ENCODE measurements at places on chromosomes 13 and 19.

DNA sequence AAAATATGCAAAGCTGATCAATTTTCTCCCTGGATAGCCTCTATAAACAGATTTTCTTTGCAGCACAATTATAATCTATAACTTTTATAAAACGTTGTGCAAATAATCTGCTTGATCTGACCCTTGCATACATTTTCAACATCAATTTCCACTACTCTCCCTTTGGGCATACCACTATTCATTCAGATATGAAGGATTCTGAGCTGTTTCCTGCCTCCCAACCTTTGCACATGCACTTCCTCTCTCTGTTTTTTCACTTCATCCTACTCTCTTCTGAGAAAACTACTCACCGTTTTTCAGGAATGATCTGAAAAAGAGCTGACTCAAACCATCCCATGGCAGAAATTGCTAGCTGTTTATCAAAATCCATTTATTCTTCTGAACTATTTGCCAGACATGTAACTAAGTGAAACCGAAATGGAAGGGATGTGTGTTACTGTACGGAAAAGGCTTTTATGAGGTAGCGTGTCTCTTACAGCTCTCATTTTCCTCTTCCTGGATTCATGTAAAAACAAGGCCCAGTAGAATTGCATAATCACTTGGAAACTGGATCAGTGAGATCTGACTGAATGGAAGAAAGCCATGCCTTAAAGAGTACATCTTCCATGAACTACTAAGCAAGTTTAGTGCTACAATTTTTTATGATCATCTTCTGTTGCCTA lies 1447.3 kb upstream of the MIR17HG start:
- H3K36me3 ChIP-seq: no peaks in the 10 kb centered on the region
- no peaks in the 10 kb centered on the region for H3K27me3 ChIP-seq
- H3K27ac ChIP-seq: no peak overlapping the region
- H3K4me1 ChIP-seq: no peaks in the 10 kb centered on the region

DNA sequence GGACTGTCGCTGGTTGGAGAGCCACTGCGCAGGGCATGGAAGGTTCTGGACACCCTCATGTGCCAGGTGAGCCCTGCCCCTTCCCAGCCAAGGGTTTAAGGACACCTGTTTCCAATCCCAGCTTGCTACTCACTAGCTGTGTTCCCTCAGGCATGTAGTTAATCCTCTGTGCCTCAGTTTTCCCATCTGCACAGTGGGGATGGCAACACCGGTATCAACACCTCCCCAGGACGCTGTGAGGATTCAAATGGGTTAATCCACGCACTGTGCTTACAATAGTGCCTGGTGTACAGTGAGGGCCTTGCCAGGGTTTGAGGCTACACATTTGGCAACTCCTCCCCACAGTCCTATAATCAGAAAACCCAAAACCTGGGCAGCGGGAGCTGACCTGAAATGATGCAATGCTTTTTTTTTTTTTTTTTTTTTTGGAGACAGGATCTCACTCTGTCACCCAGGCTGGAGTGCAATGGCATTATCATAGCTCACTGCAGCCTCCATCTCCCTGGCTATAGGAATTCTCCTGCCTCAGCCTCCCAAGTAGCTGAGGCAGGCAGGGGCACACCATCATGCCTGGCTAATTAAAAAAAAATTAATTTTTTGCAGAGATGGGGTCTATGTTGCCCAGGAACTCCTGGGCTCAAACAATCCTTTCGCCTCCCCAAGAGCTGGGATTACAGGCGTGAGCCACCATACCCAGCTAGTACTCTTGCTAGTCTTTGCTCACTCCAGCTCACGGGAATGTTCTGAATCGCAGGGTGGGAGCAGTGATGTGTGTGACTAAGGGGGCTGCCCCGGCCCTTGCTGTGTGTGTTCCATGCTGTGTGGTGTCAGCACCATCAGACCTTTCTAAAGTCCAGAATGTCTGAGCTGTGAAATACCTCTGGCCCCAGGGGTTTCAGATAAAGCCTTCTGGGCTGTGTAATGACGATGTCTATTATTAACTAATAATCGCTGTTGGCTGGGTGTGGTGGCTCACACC lies 2.3 kb downstream of the ACP4 start:
- no peaks in the 10 kb centered on the region for H3K27me3 ChIP-seq
- H3K4me1 ChIP-seq: peaks cover 3% of the 10 kb centered on the region
- no peak for DNase-seq
- H3K4me3 ChIP-seq: no peak overlapping the region
- H3K36me3 ChIP-seq: peaks cover 22% of the 10 kb centered on the region
- peak overlapping the region; percentile 41 for H3K27ac ChIP-seq

DNA sequence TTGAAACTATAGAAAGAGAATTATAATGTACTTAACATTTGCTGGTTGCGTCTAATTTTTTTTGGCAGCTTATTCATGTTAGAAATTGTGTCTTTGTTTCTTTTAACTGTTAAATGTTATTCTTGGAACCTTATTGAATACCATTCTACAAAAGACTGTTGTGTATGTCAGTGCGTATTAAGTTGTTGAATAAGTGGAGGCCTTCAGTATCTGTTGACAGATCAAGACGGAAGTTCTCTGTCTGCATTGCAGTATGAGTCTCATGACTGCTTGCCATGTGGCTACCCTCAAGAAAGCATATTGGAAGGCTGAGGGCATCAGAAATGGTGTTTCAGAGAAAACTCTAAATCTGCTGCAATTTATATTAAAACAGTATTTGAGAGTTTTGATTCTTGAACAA lies 8.5 kb downstream of the UBA2 start:
- H3K36me3 ChIP-seq: peaks cover 89% of the 10 kb centered on the region
- H3K27ac ChIP-seq: no peak overlapping the region
- H3K4me3 ChIP-seq: no peak overlapping the region
- peaks cover 2% of the 10 kb centered on the region for H3K4me1 ChIP-seq

DNA sequence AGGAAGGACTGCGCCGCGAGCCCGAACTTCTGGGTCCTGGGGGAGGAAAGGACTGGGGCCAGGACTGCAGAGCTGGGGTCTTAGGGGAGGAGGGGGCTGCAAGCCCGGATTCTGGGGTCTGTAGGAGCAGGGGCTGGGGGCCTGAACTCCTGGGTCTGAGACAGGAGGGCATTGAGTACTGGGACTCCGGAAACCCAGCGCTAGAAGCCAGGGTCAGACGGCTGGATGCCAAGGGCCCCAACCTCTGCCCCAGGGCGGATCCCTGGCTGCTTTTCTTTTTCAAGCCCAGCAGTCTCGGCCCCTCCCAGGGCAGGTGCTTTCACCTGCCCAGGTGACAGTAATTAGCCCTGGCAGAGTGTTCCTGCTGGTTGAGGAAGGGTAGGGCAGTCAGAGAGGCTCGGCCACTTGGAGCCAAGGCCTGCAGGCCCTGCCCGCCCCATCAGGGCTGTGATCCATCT lies 2.3 kb downstream of the MYH14 start:
- H3K27me3 ChIP-seq: peaks cover 47% of the 10 kb centered on the region
- no peak overlapping the region for H3K27ac ChIP-seq
- peaks cover 4% of the 10 kb centered on the region for H3K36me3 ChIP-seq
- no peaks in the 10 kb centered on the region for H3K4me1 ChIP-seq
- H3K4me3 ChIP-seq: no peak overlapping the region

DNA sequence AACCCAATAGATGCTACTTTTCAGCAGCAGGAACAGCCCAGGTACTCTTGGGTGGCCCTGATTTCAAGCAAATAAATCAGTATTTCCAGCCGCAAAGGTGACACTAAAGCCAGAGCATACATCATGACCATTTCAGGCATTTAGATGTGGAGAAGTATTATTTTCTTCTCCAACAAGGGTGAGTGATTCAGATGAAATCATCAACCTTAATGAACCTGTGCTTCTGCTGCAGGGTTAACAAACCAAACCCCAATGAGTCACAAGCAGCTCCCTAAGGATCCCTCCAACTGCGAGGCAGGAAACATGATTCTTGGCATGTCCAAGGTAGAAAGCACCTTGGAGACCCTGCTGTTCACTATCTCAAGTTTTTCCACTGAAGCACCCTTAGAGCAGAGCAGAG lies 32.7 kb downstream of the MBNL2 start:
- H3K4me1 ChIP-seq: peaks cover 45% of the 10 kb centered on the region
- H3K27ac ChIP-seq: no peak overlapping the region
- DNase-seq: no peak
- peaks cover 8% of the 10 kb centered on the region for H3K36me3 ChIP-seq
- H3K27me3 ChIP-seq: no peaks in the 10 kb centered on the region

DNA sequence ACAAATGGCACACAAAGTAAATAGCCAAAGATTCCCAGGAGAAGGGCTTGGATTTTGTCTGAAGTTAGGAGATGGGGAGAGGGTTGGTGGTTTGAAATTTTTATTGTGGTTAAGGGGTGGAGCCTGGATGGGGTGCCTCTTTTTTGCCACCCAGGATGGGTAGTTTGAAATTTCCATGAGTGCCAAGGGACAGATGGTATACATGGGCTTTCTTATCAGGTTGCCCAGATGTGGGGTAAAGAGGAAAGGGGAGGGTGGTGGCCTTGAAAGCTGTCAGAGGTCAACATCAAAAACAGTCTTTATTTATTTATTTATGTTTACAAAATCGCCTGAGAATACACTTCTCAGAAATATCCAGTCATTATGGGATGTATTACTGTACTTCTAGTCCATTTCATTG lies 46.2 kb downstream of the LMO7 start:
- no peak for DNase-seq
- no peaks in the 10 kb centered on the region for H3K36me3 ChIP-seq
- H3K27ac ChIP-seq: no peak overlapping the region
- H3K4me1 ChIP-seq: no peaks in the 10 kb centered on the region
- H3K27me3 ChIP-seq: no peaks in the 10 kb centered on the region
- H3K4me3 ChIP-seq: no peak overlapping the region

- no peak for DNase-seq
- no peak overlapping the region for H3K4me3 ChIP-seq
- no peaks in the 10 kb centered on the region for H3K36me3 ChIP-seq
Observed at GRCh38 chr13:107765724-107766401, 449.5 kb downstream of the LIG4 start.

DNA sequence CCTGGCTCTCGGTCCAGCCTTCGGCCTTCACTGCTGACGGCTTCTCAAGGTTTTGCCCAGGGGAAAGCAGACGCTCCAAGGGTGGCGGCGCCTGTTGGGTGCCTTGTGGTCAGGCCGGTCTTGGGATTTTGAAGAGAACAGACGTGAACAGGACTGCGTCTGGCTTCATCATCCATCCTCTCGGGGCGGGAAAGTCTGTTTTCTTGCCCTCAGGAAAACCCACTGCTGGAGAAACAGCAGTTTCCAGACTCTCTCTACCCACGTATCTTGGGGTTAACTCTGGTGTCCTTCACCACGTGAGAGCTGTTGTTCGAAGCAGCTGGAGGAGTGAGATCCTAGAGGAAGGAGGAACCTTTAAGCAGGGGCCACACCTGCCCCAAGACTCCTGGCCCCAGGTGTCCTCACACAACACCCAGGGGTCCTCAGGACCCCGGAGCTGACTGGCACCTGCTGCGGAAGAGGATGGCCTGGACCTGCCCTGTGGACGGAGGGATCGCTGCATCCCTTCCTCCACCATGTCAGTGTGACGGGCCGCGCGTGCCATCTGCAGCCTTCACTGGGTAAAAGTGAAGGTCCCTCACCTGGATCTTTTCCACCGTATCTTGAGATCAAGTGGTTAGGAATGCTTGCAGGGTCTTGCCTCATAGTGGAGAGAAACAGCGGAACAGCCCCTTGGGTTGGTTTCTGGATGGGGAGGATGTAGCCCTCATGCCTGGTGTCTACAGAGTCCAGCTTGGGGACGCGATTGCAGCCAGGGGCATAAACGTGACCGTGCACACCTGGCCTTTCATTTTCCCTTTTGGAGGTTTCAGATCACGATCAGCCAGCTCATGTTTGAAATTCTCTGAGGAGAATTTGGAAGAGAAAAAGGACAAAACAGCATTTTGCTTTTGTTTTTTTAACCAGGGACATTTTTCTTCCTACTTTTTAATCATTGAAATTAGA lies 69.5 kb upstream of the MCF2L start:
- no peak overlapping the region for H3K4me3 ChIP-seq
- no peaks in the 10 kb centered on the region for H3K36me3 ChIP-seq
- H3K27me3 ChIP-seq: peaks cover 25% of the 10 kb centered on the region
- no peak for DNase-seq

GRCh38 chr19:344625-345319 lies at the start of gene MIER2:
Gene MIER2 (minus strand): TSS chr19:344796. CDS start chr19:344782, 14 bp downstream.
- peak within 1 kb of the TSS; percentile 90 for H3K27ac ChIP-seq
- H3K4me1 ChIP-seq: peaks cover 37% of the 10 kb centered on the region
- H3K4me3 ChIP-seq: peak within 1 kb of the TSS; percentile 82
- H3K27me3 ChIP-seq: peaks cover 10% of the 10 kb centered on the region
- DNase-seq: peak; percentile 94
- peaks cover 18% of the 10 kb centered on the region for H3K36me3 ChIP-seq

GRCh38 chr13:113142876-113143275 lies 15.6 kb upstream of the PROZ start:
- no peak for DNase-seq
- H3K27ac ChIP-seq: no peak overlapping the region
- no peak overlapping the region for H3K4me3 ChIP-seq
- H3K27me3 ChIP-seq: peaks cover 20% of the 10 kb centered on the region

DNA sequence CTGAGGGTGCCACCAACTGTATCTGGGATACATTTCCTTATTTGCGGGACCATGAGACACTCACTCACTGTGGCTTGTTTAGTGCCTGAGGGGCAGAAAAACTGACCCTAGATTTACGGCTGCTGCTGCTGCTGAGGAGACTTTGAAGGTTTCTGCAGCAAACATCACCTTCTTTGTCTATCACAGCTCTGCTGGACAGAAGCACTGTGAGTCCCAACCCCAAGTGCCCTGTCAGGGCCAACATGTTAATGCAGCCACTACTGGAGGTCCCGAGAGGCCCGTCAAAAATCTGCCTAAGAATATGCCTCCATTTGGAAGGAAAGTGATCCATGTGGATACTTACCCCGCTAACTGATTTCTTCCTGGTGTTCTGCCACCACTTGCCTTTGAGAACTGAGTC lies 37.3 kb upstream of the UBL3 start:
- no peaks in the 10 kb centered on the region for H3K27me3 ChIP-seq
- DNase-seq: no peak
- no peak overlapping the region for H3K27ac ChIP-seq

DNA sequence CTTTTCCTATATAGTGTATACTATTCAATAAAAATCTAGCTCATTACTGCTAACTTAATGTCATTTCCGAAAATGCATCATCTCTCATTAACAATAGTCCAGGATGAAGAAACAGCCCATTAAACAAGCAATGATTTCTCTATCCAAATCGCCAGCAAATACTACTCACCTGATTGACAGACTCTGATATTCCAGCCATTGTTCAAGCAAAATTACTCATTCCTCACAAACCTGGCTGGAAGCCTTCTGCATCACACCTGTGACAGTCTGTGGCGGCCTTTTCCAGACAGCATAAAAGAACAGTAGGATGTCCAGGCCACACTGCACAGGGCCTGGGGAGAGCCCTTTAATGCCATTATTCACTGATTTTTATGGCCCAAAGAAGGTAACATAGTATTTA lies 115.9 kb downstream of the ABCC4 start:
- peaks cover 7% of the 10 kb centered on the region for H3K36me3 ChIP-seq
- peak overlapping the region; percentile 77 for H3K4me3 ChIP-seq
- no peak for DNase-seq
- peak overlapping the region; percentile 90 for H3K27ac ChIP-seq

Measured in effector memory CD8-positive, alpha-beta T cell (primary cell).